Fibroblast of villous mesenchyme (primary cell): ENCODE measurements at places on chromosomes 6 and 20. TPM values are rescaled to one million over a fixed set of nuclear protein-coding genes. Genes with fewer than 3 reads are reported as not detected.

Gene ADGRB3
- under 0.01 and 0.32 TPM in 2 replicates for total RNA-seq

Gene APCDD1L
- total RNA-seq: 0.86 and 2.9 TPM in 2 replicates

Gene FOXP4
- total RNA-seq: 2.2 and 4.5 TPM in 2 replicates

Gene AVP
- not detected in 2 replicates for total RNA-seq

Gene ANKEF1
- total RNA-seq: 0.97 and 1.3 TPM in 2 replicates

Gene MCCD1
- total RNA-seq: not detected in 2 replicates

Gene RAET1E
- under 0.01 TPM in 1 of 2 replicates, not detected in the other for total RNA-seq

Gene KIFC1
- 20.0 and 34.5 TPM in 2 replicates for total RNA-seq

Gene COL9A3
- under 0.01 and 0.43 TPM in 2 replicates for total RNA-seq

Gene PDYN
- not detected in 2 replicates for total RNA-seq

Gene LINC00237
- not detected in 2 replicates for total RNA-seq

Gene C6orf120
- 47.0 and 57.9 TPM in 2 replicates for total RNA-seq

Gene ULBP3
- total RNA-seq: 14.2 and 17.3 TPM in 2 replicates

Gene C6orf15
- total RNA-seq: not detected in 2 replicates

Gene GPX5
- total RNA-seq: not detected in 2 replicates

Gene SYTL3
- 1.3 and 1.7 TPM in 2 replicates for total RNA-seq

Gene OPRM1
- total RNA-seq: not detected in 2 replicates

Gene CGA
- total RNA-seq: 0.32 TPM in 1 of 2 replicates, not detected in the other

GRCh38 chr6:32912951-32913350, 27.9 kb downstream of the HLA-DMB start:
- peak; percentile 7 for DNase-seq

DNA sequence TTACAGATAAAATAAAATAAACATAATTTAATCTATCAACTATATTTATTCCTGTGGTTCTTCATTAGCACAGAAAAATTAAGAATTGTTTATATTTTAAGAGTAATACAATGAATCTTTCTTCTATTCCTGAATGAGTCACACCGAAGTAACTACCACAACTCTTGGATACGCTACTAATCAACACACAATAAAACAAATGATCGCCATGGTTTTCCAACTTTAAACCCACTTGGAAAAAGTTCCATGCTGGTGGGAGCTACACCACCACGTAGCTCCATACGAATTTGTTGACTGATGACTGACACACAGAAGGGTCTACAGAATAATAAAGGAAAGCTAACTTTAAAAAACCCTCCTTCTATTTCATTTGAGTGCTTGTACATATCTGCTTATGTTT, 135.8 kb upstream of the NEDD9 start:
- no peak for DNase-seq

GRCh38 chr20:17655286-17655651, 26.8 kb downstream of the RRBP1 start:
- no peak for DNase-seq

DNA sequence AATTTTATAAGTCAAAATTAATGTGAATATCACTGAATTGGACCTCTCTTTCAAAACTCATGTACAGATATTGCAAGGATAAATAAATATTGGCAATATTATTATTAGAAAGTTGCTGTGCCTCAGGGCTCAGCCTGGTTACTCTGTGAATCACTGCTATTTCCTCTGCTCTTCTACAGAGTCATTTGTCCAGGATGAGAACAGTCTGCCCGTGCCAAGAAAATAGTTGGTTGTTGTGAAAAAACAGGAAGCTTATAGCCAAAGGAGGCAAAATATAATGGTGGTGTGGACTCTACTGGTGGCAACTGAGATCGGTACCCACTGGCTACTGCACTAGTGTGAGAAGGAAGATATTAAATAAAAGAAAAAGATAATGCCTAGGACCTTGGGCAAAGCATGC, 93.6 kb downstream of the RIMS1 start:
- DNase-seq: no peak

- peak; percentile 39 for DNase-seq
These were observed 29.7 kb downstream of the RPP40 start for GRCh38 chr6:4973982-4974745.

DNA sequence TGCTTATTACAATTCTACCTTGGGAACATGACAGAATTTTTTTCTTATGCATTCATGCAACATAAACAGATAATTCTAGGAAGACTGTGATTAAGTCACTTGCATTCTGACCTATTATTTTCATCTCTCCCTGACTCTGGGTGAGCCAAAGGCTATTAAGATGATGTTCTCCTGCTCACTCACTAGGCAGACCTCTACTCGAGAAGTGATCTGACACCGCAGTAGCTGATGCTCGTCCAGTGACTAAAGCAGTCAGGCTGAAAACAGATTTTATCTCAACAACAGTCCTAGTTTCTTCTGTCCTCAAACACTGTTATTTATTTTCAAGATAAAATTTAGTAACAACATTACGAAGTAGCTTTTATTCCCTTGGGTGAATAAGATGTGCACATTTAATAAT, 17.3 kb downstream of the NAA20 start:
- DNase-seq: peak; percentile 87

GRCh38 chr6:151007076-151007475, 141.6 kb downstream of the MTHFD1L start:
- DNase-seq: no peak

DNA sequence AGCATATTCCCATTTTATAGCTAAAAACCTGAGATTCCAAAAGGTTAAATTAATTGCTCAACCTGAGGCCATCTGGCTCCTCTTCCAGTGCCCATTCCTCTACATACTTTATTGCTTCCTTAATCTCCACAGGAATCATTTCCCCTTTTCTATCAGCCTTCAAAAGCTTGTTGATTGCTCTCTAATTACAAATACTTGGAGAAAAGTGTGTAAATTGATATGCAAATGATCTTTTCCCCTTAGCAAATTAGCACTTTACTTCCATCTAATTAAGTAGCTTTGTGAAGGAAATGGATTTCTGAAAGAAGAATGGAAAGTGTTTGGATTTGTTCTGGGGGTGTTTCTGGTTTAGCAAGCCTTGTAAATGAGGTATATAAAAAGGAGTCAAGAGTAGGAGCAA, 323.3 kb downstream of the GRIK2 start:
- DNase-seq: no peak

DNA sequence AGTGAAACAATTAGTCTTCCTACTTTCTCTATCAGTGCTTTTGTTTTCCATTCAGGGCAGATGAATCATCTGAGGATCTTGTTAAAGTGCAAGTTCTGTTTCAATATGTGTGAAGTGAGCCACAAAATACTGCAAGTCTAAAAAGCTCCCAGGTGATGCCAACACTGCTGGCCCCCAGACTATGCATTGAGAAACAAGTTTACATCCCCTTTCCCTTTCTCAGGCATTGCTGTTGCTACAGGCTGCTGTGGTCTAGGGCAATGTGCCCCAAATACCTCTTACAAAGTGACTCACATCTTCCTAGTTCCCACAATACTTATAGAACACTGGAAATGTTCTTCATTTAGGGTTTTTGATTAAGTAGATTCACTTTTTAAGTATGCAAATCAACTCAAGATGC, 31.8 kb downstream of the ABRACL start:
- peak; percentile 58 for DNase-seq

DNA sequence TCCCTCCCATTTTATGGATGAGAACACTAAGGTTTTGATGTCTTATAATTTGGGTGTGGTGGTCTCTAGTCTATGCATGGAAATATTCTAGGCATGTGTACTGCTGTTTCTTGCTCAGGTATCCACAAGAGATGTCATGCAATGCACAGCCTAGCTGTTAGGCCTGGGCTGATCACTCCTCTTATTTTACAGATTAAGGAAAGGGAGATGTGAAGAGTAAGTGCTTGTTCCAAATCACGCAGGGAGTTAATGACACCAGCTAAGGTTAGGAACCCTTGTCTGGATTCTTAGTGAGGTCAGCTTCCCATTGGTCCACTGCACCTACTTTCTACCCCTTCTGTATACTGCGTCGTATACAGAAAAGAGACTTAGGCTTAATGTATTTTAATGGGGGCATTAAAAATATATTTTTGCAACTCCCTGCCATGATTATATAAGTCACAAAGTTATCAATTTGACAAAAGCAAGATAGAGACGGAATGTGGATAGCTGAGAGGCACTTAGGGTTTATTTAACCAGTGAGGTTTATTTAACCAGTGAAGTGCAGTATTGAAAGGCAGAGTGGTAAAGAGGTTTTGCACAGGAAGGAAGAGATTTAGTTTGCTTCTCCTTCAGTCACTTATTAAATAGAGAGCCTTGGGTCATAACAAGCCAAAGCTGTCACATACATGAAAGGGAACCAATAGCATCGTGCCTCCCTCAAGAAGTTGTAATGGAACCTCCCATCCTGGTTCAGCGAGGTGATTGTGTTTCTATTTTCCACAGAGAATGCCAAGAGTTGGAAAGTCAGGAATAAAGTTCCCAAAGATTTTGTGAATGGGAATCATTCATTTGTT, 95.0 kb upstream of the FAM184A start:
- DNase-seq: no peak

- DNase-seq: peak; percentile 59
These were observed 47.7 kb upstream of the PLN start for GRCh38 chr6:118500130-118501015.

DNA sequence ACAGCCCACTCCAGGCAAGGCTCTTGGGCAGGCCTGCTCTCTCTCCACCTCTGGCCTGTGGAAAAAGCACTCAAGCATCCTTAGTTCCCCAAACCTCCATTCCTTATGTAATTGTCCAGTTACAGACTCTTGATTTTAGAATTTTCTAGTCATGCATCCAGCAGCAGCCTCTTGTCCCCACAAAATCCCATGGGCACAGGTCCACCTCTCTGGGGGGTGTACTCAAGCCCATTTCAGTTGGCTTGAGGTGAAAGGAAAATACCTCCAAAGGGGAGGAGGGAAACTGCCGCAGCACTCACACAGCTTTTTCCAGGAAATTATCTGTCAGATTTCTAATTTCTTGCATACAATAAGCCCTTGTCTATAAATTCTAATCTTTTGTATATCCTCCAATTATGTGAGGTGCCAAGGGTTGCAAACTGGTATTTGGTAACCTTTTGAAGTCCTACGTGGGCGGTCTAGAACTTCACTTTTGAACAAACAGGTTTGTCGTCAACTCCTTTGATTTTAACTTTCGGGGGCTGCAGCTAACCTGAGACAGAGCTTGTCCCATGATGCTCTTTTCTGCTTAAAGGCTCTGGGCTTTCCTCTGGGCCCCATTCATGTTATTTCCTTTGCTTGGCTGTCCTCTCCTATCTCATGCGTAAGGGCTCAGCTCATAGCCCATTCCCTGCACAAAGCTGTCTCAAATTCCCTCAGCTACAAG, 104.7 kb upstream of the CEP85L start:
- no peak for DNase-seq

DNA sequence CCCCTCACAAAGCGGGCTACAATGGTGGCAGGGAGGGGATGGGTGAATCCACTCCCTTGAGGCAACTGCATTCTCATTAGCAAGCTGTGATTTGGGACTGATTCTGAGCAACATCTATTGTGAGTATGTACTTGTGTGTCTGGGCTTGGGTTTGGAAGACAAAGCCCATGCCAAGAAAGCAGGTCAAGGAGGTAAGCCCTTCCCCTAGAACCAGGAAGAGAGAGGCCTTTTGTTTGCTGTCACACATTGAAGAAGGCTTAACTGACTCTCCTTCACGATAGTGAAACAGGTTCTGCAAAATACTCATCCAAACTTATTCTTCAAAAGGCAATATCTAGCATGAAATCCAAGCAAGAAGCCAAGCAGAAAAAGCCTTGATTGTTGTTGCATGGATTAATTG, 403.1 kb upstream of the ID4 start:
- no peak for DNase-seq

DNA sequence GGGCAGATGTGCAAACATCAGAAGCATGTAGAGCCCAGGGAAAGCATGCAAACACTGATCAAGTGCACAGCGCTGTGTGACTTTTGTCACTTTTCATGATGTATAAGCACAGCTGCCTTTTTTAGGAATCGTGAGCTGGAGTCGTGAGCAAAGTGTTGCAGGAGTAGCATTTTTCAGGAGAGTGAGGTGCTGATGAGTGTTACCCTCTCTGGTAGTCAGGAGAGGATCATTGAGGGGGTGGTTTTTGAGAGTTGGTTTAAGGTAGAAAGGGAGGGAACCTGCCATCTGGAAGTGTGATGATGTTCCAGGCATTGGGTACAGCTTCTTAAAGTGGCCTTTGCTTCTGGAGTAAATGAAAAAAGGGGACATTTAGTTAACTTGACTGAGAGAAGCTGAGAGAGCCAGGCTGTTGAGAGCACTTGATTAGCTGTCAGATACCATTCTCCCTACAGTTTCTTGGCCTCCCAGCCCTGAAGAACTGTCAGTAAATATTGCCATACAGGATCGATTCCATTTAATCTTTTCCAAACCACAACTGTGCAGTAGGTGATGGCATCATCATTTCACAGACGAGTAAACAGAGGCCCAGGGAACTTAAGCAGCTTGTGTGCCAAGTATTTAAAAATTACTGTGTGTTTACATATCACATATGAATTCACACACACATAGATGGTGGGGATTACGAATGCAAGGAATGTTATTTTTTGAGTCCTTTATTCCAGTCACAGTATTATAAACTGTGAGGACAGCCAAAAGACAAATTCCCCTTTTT, 28.9 kb downstream of the TPD52L1 start:
- DNase-seq: no peak

- DNase-seq: no peak
These were observed 14.2 kb downstream of the GFRA4 start for GRCh38 chr20:3648951-3649350.

GRCh38 chr6:81966968-81967367, 214.5 kb upstream of the TENT5A start:
- no peak for DNase-seq

GRCh38 chr6:73738367-73739028, 42.5 kb downstream of the CD109 start:
- DNase-seq: no peak

GRCh38 chr6:97306544-97307320, 23.7 kb upstream of the MMS22L start:
- no peak for DNase-seq

GRCh38 chr6:166076625-166077024, 91.0 kb downstream of the TBXT start:
- DNase-seq: no peak

GRCh38 chr6:142886431-142887170, 58.4 kb downstream of the HIVEP2 start:
- peak; percentile 66 for DNase-seq

DNA sequence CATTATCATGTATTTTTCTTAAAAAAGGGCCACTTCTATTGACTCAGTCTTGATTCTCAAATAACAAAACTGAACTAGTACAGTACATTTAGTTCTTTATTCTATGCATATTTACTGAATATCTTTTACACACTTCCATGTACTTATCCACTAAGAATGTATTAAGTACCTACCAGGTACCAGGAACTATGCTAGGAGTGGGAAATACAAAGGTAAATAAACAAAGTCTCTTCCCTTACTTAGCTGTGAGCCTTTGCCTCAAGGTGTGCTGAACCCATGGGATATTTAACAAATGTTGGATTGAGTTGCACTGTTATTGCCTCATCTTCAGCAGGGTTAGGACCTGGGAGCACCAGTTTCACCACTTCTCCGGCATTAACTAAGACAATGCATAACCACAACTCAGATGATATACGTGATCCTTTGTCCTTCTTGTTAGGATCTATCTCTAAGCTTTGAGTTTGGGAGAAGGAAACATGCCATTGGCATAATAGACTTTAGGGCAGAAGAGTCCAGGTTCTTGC, 533.9 kb downstream of the TFAP2B start:
- no peak for DNase-seq

- no peak for DNase-seq
These were observed 36.2 kb upstream of the ZMYND8 start for GRCh38 chr20:47392721-47393073.
